ENCODE measurements at places on chromosomes 6 and 20. TPM values are rescaled to one million over a fixed set of nuclear protein-coding genes. Genes with fewer than 3 reads are reported as not detected.

PHACTR2 gene
- 10.6 TPM for polyA plus RNA-seq

- H3K27ac ChIP-seq, result no peak overlapping the region
- no peaks in the 10 kb centered on the region for H3K36me3 ChIP-seq
- no peak overlapping the region for H3K4me3 ChIP-seq
Observed at GRCh38 chr6:129446272-129447197, 263.4 kb downstream of the ARHGAP18 start.

- peaks cover 38% of the 10 kb centered on the region for H3K36me3 ChIP-seq
- no peak for DNase-seq
Observed at GRCh38 chr6:33192671-33193602, 670 bp upstream of the COL11A2 start.

GRCh38 chr6:53583451-53583850, 38.5 kb upstream of the GCLC start:
- H3K4me3 ChIP-seq, result no peak overlapping the region
- H3K27me3 ChIP-seq, result no peaks in the 10 kb centered on the region
- DNase-seq, result no peak
- no peak overlapping the region for H3K27ac ChIP-seq
- H3K36me3 ChIP-seq, result no peaks in the 10 kb centered on the region

GRCh38 chr6:13445005-13445743, 42.2 kb downstream of the GFOD1 start:
- no peak overlapping the region for H3K4me3 ChIP-seq
- H3K4me1 ChIP-seq, result peaks cover 77% of the 10 kb centered on the region
- no peaks in the 10 kb centered on the region for H3K27me3 ChIP-seq
- peak; percentile 84 for DNase-seq

DNA sequence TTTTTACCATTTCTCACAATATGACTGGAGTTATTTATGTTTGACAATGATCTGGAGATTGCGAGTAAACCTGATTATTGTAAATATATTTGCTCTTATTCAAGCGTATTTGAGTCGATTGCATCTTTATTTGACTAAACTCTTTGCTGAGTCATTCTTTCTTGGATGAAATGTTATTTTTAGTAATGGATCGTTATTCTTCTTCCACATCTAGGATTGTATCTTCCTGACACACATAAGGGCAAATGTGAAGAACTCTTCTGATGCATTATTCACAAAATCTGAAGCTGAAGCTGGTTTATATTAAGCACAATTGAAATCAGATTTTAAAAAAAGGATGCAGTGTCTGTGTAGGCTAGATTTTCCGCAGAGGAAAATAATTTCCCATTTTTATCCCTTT, 68.2 kb downstream of the SEL1L2 start:
- H3K27me3 ChIP-seq, result no peaks in the 10 kb centered on the region
- no peaks in the 10 kb centered on the region for H3K36me3 ChIP-seq
- DNase-seq, result no peak
- H3K4me3 ChIP-seq, result no peak overlapping the region
- H3K4me1 ChIP-seq, result no peaks in the 10 kb centered on the region
- H3K27ac ChIP-seq, result no peak overlapping the region

Data from stomach (tissue), 19 donors.